ENCODE measurements at places on chromosomes 5 and 9.

- no peak for DNase-seq
Measured at GRCh38 chr5:150326707-150327106, 24.0 kb upstream of the ARSI start.

- no peak for DNase-seq
Measured at GRCh38 chr5:103407402-103407801, 148.8 kb downstream of the MACIR start.

DNA sequence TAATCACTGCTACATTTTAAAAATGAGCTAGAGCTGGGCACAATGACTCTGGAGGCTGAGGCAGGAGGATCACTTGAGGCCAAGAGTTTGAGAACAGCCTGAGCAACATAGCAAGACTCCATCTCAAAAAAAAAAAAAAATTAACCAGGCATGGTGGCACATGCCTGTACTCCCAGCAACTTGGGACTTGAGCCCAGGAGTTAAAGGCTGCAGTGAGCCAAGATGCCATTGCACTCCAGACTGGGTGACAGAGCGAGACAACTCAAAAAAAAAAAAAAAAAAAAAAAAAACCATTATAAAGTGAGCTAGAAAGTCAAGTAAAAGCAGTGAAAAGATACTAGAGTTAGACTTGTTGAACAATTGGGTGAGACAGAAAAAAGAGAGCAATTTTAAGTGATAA is 28.2 kb downstream of the FEM1C start:
- DNase-seq = no peak

DNA sequence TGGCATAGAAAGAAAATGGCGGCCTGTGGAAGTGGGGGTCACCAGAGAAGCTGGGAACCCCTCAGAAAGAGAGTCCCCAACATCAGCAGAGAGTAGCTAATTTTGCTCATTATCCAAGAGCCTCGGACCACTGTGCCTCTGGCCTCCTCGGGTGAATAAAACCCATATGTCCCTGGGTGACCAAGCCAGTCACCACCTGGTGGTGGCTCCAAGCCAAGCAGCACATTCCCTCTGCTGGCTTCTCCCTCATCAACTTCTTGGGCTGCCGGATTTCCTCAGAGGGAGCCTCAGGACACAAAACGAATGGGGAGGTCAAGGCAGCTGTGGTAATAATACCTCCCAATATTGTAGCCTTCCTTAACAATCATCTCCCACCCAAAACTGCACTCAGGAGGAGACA is 242.5 kb downstream of the NFIB start:
- no peak for DNase-seq

Measured in stimulated activated CD4-positive, alpha-beta T cell treated with anti-CD3 and anti-CD28 coated beads, Interleukin-1b, Interleukin-23, amount 100 ng/mL, for 48 hours (primary cell).